Psoas muscle (tissue), 8 donors: ENCODE measurements at places on chromosomes 2 and 18. TPM values are rescaled to one million over a fixed set of nuclear protein-coding genes. Genes with fewer than 3 reads are reported as not detected.

- DNase-seq: no peak
- H3K4me3 ChIP-seq: no peak overlapping the region
- no peaks in the 10 kb centered on the region for H3K36me3 ChIP-seq
These were observed 443.9 kb upstream of the ZNF804A start for GRCh38 chr2:184154438-184154837.

SPIRE1 gene
- polyA plus RNA-seq: 22.1 TPM

VIT gene
- 8.4 TPM for polyA plus RNA-seq

SS18 gene
- 13.1 TPM for polyA plus RNA-seq

DNA sequence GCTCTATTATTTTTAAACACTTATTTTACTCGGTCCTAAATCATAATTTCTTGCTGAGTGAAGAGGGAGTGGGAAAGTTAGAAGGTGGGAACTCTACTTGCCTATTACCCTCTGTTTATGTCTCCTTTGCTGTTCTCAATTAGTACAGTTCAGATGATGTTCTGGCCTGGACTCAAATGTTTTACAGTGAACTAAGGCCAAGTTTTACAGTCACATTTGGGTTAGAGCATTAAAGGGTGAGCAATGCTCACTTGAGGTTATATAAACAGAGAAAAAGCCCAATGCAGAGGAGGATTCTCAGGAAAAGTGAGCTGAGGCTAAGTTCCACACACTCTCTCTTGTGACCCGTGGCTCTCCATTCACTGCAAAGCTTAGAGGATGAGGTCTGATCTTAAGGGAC is 52.4 kb downstream of the ITSN2 start:
- H3K4me1 ChIP-seq: peaks cover 17% of the 10 kb centered on the region
- no peak overlapping the region for H3K4me3 ChIP-seq
- peaks cover 67% of the 10 kb centered on the region for H3K36me3 ChIP-seq
- no peaks in the 10 kb centered on the region for H3K27me3 ChIP-seq
- DNase-seq: no peak
- no peak overlapping the region for H3K27ac ChIP-seq
